Fibroblast of lung (primary cell): ENCODE measurements at places on chromosomes 7 and 10.

DNA sequence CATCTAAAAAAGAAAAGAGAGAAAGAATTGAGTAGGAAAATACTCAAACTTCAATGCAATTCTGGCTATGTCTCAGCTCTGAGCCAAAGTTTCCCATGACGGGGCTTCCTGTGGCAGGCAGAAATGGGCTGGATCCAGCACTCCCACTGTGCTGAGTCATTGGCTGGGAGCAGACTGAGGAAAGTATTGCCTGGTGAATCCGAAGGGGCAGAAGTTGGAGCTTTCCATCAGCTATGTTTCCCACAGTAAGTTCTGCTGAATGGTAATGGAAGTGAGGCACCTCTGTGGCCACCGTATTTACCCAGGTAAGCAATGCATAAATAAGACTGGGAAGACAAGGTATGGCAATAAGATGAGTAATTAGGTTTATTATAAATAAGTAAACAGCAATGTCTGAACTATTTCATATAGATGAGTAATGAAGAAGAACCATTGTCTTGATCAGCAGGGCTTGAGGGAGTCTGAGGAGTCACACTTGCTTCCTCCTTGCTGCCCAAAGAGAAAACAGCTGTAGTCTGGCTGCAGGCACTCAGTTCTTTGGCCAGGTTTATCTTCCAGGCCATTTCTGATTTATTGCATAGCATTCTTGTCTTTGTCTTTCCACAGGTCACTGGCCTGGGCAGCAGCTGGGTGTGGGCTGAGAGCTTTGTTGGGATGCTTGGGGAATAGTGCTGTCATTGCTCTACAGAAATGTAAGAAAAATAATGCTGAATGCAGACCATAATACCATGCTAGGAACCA lies 255.3 kb downstream of the DNAJB9 start:
- no peaks in the 10 kb centered on the region for H3K27me3 ChIP-seq
- H3K36me3 ChIP-seq: no peaks in the 10 kb centered on the region
- no peaks in the 10 kb centered on the region for H3K4me1 ChIP-seq
- no peak overlapping the region for H3K4me3 ChIP-seq

DNA sequence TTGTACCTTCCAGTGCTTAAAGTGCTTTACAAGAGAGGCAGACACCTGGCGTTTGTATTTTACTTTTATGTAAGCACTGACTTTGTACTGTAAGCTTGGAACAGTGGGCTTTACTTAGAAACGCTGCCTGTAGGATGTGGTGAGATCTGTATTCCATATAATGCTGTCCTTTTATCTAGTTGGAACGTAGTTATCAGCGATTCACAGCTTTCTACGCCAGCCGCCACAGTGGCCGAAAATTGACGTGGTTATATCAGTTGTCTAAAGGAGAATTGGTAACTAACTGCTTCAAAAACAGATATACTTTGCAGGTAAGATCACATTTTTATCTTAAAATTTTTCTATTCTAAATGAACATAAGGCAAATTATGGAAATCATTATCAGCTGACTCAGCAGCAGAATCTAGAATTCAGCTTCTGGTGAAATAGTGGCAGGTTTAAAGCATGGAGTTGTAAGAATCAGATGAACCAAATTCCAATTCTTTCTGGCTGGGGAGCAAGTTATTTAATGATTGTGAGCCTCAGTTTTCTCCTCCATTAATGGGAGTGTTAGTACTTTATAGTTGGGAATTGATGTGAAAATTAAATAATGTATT lies 91.5 kb downstream of the CUL1 start:
- no peak overlapping the region for H3K4me3 ChIP-seq
- no peak overlapping the region for H3K27ac ChIP-seq
- H3K36me3 ChIP-seq: peaks cover 9% of the 10 kb centered on the region
- no peak for DNase-seq
- no peaks in the 10 kb centered on the region for H3K27me3 ChIP-seq

DNA sequence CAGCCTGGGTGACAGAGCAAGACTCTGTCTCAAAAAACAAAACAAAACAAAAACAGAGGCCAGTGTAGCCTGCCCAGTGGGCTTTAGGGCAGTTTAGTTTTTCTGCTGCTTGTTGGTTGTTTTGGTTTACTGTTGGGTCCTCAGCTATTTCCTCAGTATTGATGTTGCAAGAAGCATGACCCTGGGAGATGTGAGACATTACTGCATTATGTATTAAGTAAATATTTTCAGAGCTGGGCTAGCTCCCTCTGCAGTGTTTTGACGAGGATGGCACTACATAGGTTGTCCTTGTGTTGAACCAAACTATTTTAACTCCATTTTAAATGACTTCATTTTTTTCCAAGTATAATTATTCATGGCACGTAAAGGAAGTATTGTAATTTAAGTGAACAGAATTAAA lies 4.8 kb downstream of the AKAP9 start:
- H3K4me1 ChIP-seq: no peaks in the 10 kb centered on the region
- peak; percentile 86 for DNase-seq
- no peaks in the 10 kb centered on the region for H3K36me3 ChIP-seq
- H3K4me3 ChIP-seq: no peak overlapping the region
- H3K27me3 ChIP-seq: no peaks in the 10 kb centered on the region

DNA sequence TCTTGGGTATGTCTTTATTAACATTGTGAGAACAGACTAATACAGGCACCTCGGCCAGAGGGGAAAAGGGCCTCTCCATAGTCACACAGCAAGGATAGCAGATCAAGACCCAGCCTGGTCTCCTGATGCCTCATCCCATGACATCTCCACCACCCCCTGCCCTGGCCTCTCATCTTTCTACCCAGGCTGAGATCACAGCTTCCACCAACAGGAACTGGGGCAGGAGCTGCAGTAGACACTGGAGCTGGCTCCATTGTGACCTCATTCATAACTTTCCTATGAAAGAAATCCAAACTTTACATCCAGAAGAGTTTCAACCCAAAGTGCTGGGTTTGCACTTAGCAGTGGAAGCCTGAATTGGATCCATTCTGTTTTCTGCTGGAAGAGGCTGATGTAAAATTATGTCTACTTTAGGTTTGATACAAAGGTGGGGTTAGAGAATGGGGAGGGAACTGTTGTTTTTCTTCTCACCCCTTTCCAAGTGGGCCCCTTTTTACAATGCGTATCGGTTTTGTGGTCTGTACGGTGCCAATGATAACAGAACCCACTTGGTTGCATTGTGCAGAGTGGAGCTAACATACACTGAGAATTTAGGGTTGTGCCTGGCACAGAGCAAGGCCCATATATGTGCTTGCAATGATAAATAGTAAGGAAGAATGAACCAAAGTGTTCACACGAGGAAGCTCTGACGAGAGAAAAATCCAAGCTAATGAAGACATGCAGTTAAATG lies 28.6 kb upstream of the INSIG1 start:
- H3K4me3 ChIP-seq: no peak overlapping the region
- no peaks in the 10 kb centered on the region for H3K4me1 ChIP-seq
- H3K27me3 ChIP-seq: peaks cover under 1% of the 10 kb centered on the region
- H3K36me3 ChIP-seq: no peaks in the 10 kb centered on the region

- H3K4me3 ChIP-seq: no peak overlapping the region
- DNase-seq: no peak
- H3K4me1 ChIP-seq: peaks cover 14% of the 10 kb centered on the region
- no peak overlapping the region for H3K27ac ChIP-seq
- H3K36me3 ChIP-seq: no peaks in the 10 kb centered on the region
These were observed 82.3 kb upstream of the ADRB1 start for GRCh38 chr10:113961182-113962031.

DNA sequence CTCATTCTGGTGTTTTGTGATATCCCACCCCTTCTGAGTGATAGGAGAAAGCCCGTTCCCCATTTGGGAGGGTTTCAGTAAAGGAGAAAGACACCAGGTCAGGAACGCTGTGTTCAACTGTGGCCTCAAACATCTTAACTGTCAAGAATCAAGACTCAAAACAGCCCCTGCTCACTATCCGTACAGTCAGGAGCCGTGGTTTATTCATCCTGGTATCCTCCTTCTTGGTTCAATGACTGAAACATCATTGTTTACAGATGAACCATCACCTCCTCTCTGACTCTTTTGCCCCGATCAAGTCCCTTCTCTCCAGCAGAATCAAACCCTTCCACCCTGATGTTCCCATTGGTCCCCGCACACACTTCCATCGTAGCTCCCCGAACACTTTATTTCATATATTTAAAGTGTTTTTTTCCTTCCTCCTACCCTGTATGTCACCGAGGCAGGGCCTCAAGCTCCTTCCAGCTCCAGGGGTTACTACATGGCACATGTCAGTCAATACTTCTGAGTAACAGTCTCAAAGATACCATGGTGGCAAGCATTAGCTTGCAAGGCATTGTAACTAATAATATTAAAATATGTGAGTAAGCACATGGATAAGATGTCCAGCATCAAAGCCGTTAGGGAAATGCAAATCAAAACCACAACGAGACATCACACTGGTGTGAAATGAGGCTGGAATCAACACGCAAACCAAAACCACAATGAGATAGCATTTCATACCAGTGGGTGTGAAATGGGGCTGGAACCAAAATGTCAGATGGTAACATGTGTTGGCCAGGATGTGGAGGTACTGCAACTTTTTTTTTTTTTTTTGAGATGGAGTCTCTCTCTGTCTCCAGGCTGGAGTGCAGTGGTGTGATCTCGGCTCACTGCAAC lies 124.7 kb upstream of the C1QL3 start:
- no peak overlapping the region for H3K27ac ChIP-seq
- H3K27me3 ChIP-seq: no peaks in the 10 kb centered on the region
- no peak overlapping the region for H3K4me3 ChIP-seq
- peak; percentile 78 for DNase-seq

GRCh38 chr10:123883673-123884320 lies 7.8 kb downstream of the CPXM2 start:
- H3K27me3 ChIP-seq: no peaks in the 10 kb centered on the region
- H3K4me3 ChIP-seq: no peak overlapping the region
- no peaks in the 10 kb centered on the region for H3K36me3 ChIP-seq
- no peak overlapping the region for H3K27ac ChIP-seq
- DNase-seq: no peak

GRCh38 chr10:6321880-6322279 lies 119.1 kb downstream of the PFKFB3 start:
- H3K4me1 ChIP-seq: peaks cover 2% of the 10 kb centered on the region
- H3K36me3 ChIP-seq: no peaks in the 10 kb centered on the region
- H3K4me3 ChIP-seq: no peak overlapping the region
- DNase-seq: peak; percentile 43

GRCh38 chr10:80272793-80273522 lies 16.5 kb downstream of the MAT1A start:
- no peaks in the 10 kb centered on the region for H3K36me3 ChIP-seq
- DNase-seq: no peak
- H3K4me3 ChIP-seq: no peak overlapping the region
- H3K27ac ChIP-seq: no peak overlapping the region
- no peaks in the 10 kb centered on the region for H3K4me1 ChIP-seq
- H3K27me3 ChIP-seq: no peaks in the 10 kb centered on the region

DNA sequence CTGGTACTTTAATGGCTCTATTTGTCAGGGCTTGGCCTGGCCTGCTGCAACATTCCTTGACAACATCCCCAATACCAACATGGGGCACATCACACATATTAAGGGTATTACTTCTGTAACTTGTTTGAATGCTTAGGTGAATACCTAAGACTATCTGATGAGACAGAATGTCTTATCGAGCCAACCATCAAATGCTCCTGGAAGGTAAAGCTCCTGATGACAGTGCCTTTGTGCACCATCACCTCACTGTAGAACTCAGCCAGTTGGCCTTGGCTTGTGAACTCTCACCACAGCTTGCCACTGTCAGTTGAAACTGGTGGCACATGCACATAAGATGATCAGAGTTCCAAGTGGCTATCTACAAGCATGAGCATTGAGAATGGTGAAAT lies 3.7 kb upstream of the MYO1G start:
- no peak overlapping the region for H3K4me3 ChIP-seq
- peaks cover 22% of the 10 kb centered on the region for H3K36me3 ChIP-seq
- peaks cover 19% of the 10 kb centered on the region for H3K4me1 ChIP-seq
- no peak for DNase-seq

- H3K4me3 ChIP-seq: no peak overlapping the region
- H3K36me3 ChIP-seq: no peaks in the 10 kb centered on the region
- H3K4me1 ChIP-seq: no peaks in the 10 kb centered on the region
- DNase-seq: no peak
These were observed 52.5 kb downstream of the BLNK start for GRCh38 chr10:96218826-96219225.

- H3K36me3 ChIP-seq: no peaks in the 10 kb centered on the region
- H3K4me1 ChIP-seq: peaks cover 15% of the 10 kb centered on the region
- H3K4me3 ChIP-seq: peak within 1 kb of the TSS; percentile 68
- peak; percentile 93 for DNase-seq
- peak within 1 kb of the TSS; percentile 94 for H3K27ac ChIP-seq
These were observed at the start of gene BAG3 for GRCh38 chr10:119650692-119651513. BAG3 (plus strand) TSS chr10:119651380; CDS start chr10:119651676, 296 bp downstream.

GRCh38 chr7:101913851-101914250 lies 96.4 kb downstream of the CUX1 start:
- DNase-seq: peak; percentile 47
- H3K27ac ChIP-seq: peak overlapping the region; percentile 8
- H3K27me3 ChIP-seq: no peaks in the 10 kb centered on the region
- peaks cover 9% of the 10 kb centered on the region for H3K4me1 ChIP-seq
- peak overlapping the region; percentile 44 for H3K4me3 ChIP-seq

- H3K27ac ChIP-seq: no peak overlapping the region
- no peak overlapping the region for H3K4me3 ChIP-seq
- H3K4me1 ChIP-seq: no peaks in the 10 kb centered on the region
- no peaks in the 10 kb centered on the region for H3K36me3 ChIP-seq
- no peaks in the 10 kb centered on the region for H3K27me3 ChIP-seq
These were observed 72.5 kb downstream of the LCOR start for GRCh38 chr10:96904648-96905047.

DNA sequence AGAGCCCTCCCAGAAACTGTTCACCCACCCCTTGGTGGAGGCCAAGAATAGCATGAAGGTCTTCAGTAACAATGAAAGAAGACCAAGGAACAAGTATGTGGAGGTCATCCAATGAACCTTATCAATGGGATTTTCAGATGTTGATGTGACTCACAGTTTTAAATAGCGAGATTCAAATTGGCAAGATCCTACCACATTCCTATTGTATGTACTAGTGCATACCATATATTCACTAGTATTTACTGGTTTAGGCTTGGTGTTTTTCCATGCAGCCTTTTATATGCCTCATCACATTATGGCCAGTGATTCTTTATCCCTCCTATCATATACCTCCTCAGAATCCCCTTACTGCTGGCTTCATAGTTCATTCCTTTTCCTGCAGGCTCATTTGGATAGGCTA lies 54.4 kb downstream of the ITGB8 start:
- H3K27me3 ChIP-seq: no peaks in the 10 kb centered on the region
- H3K4me1 ChIP-seq: no peaks in the 10 kb centered on the region
- peak overlapping the region; percentile 32 for H3K27ac ChIP-seq
- H3K4me3 ChIP-seq: no peak overlapping the region

DNA sequence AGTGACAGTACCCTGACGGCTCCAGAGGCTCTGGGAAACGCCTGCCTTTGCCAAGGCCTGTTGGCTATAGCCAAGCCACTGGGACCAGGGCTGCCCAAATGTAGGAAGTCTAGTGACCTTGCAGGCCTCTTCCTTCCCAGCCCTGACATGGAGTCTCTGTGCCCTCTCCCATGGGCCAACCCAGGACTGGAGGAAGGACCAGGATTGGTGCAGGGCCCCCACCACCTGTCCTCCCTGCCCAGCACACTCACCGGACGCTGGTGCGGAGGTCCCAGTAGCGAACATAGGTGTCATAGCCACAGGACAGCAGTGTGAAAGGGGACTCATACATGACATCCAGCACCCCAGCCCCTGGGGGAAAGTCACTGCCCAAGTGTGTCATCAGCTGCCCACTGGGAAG lies 24.0 kb downstream of the DPCD start:
- no peak for DNase-seq
- H3K27me3 ChIP-seq: no peaks in the 10 kb centered on the region
- peaks cover 3% of the 10 kb centered on the region for H3K4me1 ChIP-seq
- H3K27ac ChIP-seq: peak overlapping the region; percentile 39
- peaks cover 13% of the 10 kb centered on the region for H3K36me3 ChIP-seq
- no peak overlapping the region for H3K4me3 ChIP-seq
